ENCODE measurements at places on chromosomes 16 and 17.

GRCh38 chr16:4244254-4245076, 2.6 kb upstream of the SRL start:
- no peak for DNase-seq

- no peak for DNase-seq
Measured at GRCh38 chr16:51762081-51762996, 611.3 kb upstream of the SALL1 start.

- no peak for DNase-seq
Measured at GRCh38 chr17:3708366-3708765, 12.4 kb upstream of the P2RX5 start.

DNA sequence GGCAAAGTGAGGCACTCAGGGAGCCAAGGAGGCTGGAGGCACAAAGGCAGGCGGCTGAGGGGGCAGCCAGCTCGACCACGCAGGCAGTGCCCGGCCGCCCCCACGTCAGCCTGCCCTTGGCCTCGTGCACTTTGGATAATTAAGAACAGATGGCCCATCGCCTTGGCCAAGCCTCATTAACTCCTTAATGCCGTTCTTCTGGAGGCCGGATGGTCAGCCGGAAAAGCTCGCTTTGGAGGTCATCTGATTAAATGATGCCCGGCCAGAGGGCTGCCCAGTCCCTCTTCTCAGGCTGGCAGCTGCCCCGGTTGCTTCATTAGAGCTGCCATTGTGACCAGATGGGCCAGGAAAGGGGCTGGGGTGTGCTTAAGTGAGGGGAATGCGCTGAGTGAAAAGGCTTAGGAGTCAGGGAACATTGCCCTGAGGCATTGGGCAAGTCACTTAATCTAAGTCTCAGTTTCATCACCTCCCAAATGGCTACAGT, 364.0 kb downstream of the NPIPA8 start:
- DNase-seq: no peak

DNA sequence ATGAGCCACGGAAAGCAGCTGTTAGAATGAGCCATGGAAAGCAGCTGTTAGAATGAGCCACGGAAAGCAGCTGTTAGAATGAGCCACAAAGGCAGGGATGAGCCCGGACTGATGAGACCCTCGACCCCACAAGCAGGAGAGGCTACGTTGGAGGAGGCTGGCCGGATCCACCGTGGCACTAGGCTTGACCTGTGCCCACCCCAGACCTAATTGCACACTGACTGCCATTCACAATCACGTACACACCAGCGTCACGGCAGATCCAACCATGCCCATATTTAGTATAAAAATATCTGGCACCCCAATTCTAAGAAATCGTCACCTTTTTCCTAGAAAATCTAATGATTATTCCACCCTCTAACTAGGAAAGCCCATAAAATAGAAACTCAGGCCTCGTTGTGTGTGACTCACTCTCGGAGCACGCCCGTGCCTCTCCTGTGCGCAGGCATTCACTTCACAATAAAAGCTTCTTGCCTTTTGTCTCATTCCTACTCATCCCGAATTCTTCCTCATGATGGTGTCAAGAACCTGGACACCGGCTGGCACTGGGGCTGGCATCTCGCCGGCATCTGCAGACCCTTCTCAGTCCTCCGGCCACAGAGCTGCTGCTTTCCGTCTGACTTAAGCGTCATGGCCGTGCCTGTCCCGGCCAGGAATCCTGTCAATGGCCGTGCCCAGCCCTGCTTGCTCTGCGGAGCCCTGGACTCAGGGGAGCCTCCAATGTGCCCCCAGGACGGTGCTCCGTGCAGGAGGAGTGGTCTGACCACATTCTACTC, 5.5 kb upstream of the SECTM1 start:
- DNase-seq: no peak

DNA sequence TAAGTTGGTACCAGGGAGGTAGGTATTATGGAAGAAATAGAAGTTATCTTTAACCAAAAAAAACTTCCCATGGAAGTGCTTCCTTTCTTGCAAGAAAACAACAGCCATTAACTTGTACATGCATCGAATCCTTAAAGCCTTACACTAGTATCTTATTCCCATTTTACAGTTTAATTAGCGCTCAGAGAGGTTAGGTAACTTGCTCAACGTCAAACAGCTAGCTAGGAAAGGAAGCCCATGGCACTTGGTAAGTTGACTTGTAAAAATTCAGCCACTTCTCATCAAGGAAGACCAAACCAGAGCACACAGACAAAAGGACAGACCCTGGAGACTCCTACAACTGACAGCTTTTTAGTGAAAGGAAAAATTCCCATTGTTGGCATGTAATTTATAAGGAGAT, 3.5 kb upstream of the NTAN1 start:
- DNase-seq: no peak

GRCh38 chr17:38922538-38923297, 2.7 kb upstream of the LASP1NB start:
- no peak for DNase-seq

GRCh38 chr16:30805370-30806169, 18.6 kb upstream of the ZNF629 start:
- peak; percentile 44 for DNase-seq

DNA sequence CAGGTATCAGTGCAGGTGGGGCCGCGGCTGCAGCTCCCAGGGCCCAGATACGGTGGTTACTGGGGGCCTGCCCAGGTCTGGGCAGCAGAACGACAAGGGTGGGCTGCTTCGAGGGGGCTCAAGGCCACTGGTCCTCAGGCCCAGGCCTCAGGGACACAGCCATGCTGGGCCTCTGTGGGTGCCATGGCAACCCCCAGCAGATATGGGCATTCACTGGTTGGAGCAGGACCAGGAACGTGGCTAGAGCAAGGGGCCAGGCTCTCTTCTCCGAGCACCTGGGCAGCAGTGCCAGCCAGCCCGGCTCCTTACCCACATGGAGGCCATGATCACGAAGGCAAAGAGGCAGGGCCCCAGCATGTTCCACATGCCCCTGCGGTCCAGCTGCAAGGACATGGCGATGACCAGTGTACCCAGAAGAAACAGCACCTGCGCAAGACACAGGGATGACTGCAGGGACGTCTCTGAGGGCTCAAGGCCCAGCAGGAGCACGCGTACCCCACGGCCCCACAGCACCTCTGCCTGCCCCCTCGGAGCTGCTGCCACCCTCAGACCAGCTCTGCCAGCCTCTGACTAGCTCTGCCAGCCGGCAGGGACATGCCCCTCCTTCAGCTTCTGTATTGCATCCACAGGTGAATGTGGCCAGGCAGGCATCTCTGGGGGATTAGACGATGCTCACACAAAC, 2.1 kb upstream of the MRPL28 start:
- no peak for DNase-seq
